ENCODE measurements at places on chromosomes 7 and 10.
A peak's percentile ranks its signal among the peaks of the same experiment; 100 is the strongest.

DNA sequence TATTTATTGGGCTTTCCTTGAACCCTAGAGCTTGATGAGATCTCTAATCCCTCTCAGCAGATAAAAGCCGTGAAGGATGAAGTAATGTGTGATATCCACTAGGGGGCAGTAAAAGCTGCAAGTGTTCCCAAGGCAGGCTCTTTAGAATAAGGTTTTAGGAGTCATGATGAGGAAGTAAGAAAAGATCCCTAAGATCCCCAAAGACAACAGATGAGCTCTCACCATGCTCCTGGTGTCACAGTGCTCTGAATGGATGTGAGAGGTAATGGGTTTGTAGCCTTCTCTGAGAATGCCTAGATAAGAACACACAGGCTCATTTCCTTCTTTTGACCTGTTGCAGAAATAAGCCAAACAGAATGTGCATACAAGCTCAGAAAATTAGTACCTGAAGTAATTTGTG is 70.4 kb upstream of the ITPRID1 start:
- peak; percentile 21 for DNase-seq

- no peak for DNase-seq
Observed at GRCh38 chr10:78215645-78216044, 182.0 kb downstream of the RPS24 start.

DNA sequence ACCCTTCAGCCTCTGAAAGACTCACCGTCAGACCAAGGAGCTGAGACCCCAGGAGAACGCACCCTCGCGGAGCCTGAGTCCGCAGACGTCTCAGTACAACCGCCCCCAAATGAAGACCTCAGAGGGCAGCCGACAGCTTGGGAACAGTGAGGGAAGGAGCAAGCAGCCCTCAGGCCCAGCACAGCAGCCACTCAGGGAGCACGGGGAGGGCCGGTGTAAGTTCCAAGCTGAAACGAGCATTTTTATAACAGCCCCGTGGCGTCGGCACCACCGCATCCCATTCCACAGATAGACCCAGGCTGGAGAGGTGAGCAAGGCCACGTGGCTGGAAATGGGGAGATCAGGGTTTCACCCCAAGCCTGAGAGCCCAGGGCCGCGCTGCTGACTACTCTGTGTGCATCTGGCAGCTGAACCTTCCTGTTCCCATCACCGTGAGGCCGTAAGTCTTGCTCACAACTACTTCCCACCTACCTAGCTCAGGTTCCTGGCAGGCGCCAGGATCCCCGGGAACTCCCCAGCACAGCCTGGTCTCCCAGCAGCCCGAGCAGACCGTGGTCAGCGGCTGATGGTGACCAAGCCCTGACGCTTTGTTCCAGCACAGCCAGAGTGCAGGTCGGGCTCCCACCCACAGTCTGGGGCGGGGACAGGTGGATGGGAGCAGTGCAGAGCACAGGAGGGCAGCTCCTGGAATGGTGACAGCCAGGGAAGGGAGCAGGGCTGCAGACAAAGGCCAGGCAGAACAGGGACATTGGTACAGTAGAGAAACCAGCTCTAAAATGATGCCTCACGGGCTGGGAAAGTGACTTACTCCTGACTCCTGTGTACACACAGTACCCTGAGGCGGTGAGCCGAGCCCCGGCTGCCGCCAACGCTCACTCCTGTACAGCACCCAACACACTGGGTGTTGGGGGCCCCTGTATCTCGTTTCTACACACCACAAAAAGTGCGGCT is 6.1 kb upstream of the NOM1 start:
- no peak for DNase-seq

DNA sequence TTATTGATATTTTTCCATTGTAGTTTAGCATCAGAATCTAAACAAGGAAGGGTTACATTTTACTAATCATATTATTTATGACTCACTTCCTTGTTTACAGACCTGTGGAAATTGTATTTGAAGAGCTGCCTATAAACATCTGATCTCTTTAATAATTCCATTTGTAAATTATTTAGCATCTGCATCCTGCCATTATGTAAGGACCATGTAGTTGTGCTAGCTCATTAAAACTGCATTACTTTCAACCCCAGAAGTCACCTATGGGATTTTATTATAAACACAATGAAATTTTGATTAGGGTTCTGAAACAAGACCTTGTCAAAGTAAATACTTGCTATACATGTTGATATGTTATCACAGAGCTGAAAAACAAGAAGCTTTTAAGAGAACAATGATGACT is 146.8 kb upstream of the SLC26A5 start:
- DNase-seq: no peak

GRCh38 chr10:6292741-6293151 is 90.0 kb downstream of the PFKFB3 start:
- no peak for DNase-seq

DNA sequence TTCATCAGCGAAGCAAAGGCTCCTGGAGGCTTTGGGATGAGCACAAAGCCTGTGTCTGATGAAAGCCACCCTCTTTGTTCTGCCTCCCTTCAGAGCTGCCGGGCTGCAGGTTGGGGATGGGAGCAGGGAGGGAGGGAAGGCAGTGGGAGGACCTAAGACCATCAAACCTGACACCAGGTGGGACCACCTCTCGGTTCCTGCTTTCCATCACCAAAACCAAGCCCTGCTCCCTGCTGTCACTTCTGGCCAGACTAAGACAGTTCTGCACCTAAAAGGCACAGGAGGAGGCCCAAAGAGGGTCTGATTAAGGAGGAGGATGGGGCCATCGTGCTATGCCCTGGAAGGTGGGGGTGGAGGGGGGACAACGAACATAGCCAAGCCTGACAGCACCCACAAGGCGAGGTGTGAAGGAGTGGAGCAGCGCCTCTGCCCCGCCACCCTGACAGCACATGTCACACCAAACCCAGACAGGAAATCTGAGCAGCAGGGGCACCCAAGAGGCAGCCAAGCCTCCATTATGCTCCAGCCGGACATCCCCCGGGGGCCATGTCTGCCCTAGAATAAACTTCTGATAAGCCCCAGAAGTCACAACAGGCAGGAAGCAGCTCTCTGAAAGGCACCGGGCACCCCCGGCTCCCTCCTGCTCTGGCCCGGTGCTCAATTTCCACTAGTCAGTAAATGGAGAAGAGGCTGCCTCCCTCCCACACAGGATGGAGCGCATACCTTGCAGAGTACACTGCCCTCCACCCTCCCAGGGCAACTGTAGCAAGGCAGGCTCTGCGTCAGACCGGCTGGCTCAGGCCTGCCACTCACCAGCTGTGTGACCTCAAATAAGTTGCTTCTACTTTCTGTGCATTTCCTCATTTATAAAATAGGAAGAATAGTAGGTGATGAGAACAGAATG is 48.9 kb downstream of the DLG5 start:
- DNase-seq: peak; percentile 63

GRCh38 chr7:91824201-91824600 is 56.3 kb downstream of the MTERF1 start:
- no peak for DNase-seq

DNA sequence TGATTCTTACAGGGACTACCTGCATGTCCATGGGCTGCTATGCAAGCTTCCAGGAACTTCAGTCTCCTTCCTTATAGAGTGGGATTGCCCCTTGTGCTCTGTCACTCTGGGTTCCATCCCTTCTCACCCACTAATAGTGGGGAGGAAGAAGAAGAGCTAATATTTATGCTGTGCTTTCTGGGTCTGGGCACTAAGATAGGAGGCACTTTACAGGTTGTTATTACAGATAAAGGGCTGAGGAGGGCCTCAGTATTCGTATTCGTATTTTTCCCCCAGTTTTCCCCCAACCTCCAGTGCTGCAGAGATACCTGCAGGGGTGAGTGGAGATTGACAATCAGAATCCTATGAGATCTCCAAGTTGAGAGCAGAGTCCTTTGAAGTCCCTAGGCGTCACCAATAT is 14.2 kb downstream of the HK1 start:
- no peak for DNase-seq

- no peak for DNase-seq
Observed at GRCh38 chr10:66719483-66719882, 206.4 kb upstream of the LRRTM3 start.

GRCh38 chr10:13858709-13859108 is 271.9 kb downstream of the PRPF18 start:
- no peak for DNase-seq

- DNase-seq: no peak
Observed at GRCh38 chr10:87618566-87619423, 40.9 kb upstream of the PAPSS2 start.

- no peak for DNase-seq
Observed at GRCh38 chr7:105352901-105353668, 35.6 kb downstream of the SRPK2 start.

- no peak for DNase-seq
Observed at GRCh38 chr7:44415047-44415446, 75.4 kb downstream of the NUDCD3 start.

DNA sequence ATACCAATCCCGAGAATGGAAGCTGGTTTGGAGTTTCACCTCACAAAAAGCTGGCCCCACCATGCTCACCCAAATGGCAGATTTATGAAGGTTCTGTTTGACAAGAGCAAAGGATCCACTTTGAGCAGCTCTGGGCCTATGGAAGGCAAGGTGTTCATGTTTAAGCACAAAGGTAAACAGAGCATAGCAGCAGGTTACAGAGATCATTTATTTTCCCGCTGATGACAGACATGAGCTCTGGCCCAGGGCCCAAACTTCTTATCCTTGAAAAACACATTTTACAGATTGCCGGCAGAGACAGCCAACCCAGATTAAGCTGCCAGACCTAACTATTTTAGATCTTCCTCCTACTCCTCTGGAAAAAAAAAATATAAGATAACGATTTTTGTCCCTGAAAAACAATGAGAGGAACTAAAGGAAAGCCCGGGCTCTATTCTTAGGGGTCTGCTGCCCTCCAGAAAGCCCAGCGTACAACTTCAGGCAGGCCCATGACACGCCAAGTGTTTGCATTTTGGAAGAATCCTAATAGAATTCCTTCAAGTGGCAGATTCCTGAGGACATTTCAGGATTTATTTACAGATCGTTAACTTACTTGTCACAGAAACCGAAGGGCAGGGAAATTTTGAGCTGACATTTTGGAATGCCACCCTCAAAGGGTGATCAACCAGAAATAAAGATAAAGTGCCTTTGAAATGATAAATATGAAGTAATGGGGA is 40.0 kb downstream of the SYPL1 start:
- DNase-seq: no peak

- DNase-seq: no peak
Observed at GRCh38 chr10:86545101-86545500, 23.5 kb upstream of the WAPL start.

GRCh38 chr10:18238870-18239485 is 98.8 kb downstream of the CACNB2 start:
- no peak for DNase-seq

All from nephron progenitor cell (in vitro differentiated cells).